EH (cell line): ENCODE measurements at places on chromosomes 2 and 18.

- no peak for DNase-seq
Measured at GRCh38 chr2:180763263-180763989, 217.0 kb upstream of the UBE2E3 start.

DNA sequence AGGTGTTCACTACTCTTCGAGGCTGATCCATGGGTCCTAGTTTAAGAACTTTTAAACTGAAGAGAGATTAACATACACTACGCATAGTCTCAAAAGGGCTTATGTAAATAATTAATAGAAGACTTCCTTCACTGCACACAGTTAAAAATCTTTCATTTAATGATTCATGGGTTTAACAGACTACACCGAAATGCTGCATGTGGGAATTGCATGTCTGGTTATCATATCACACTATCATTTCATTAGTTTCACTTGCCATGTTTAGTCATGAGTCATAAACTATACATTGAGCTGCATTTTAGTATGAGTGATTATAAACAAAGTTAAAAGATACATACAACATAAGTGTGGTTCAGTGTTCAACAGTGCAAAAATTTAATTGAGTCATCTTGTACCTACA is 31.2 kb downstream of the GLS start:
- DNase-seq = peak; percentile 51

DNA sequence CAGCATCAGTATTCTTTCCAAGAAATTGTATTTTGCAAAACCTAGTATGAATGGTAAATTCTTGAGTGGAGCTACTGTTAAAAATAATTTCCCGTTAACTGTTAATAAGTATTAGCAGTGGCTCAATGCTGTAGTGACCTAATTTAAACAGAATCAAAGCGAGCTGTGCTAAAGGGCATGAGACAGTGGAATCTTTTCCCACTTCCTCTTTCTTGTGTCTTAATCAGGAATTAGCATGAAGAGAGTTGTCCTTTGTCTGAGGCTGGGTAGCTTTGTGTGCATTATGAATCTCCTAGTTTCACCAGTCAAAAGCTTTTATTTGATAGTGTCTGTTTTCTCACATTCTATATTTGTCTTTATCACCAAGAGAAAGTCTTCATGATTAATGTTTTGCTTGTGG is 298.8 kb upstream of the GCFC2 start:
- DNase-seq = no peak

DNA sequence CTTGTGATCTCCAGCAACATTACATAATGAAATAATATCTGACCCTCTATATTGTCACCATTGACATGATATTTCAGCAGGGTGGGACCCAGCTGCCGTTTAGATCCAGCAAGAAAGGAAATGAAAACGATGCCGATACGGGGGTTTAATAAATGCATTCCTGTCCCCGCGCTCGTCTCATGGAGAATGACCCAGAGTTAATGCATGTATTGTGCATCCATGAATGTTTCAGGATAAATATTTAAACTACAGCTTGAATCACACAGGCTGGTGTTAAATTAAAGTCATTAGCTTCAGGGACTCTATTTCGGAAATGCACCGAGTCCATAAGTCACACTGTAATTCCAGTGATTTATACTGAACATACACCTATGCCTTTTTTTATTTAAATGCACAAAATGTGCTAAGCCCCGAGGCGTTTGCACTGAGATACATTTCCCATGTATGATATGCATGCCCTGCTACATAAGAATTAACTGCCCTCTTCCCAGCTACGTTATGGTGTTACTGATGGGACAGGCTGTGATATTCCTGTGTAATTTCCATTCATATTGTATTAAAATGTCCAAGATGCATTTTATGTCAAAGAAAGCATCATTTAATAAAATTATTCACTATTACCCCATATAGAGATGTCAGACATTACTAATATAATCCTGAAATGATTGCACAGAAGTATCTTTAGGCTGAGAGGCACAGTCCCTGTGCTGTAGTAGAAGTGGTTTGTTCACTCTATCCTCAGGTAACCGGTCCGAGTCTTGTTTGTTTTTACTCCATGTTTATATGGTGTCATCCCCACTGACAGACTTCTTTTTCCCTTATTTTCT is 109.3 kb upstream of the ZNF516 start:
- no peak for DNase-seq
